GM13977 (cell line): ENCODE measurements at places on chromosomes 2 and 18.

DNA sequence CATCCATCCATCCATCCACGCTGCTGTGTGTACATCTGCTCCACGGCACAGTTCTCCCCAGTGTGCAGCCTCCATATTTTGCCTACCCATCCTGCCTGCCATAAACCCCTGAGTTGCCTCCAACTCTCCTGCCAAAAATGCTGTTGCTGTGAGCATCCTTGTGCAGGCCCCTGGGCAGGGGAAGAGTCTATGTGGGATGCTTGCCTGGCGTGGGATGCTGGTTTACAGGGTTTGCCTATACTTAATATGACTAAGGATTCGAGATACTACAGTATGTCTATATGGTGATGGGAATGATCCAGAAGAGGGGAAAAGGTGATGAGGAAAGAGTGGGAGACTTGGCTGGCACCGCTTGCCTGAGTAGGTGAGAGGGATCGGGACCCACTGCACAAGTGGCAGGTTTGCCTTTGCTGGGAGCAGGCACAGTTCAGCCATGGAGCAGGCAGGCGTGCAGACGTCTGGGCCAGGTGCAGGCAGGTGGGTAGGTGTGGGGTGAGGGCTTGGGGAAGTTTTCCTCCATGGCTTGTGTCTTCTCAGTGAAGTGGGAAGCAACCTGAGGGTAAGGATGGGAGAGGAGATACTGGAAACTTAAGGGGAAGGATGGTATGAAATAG, 30.2 kb upstream of the FAHD2A start:
- DNase-seq = no peak

- no peak for DNase-seq
Measured at GRCh38 chr2:6196449-6196848, 504.3 kb downstream of the SOX11 start.

- no peak for DNase-seq
Measured at GRCh38 chr2:222959358-222959757, 92.6 kb upstream of the KCNE4 start.

GRCh38 chr18:11512096-11513025, 97.0 kb upstream of the SLC35G4 start:
- DNase-seq = no peak

DNA sequence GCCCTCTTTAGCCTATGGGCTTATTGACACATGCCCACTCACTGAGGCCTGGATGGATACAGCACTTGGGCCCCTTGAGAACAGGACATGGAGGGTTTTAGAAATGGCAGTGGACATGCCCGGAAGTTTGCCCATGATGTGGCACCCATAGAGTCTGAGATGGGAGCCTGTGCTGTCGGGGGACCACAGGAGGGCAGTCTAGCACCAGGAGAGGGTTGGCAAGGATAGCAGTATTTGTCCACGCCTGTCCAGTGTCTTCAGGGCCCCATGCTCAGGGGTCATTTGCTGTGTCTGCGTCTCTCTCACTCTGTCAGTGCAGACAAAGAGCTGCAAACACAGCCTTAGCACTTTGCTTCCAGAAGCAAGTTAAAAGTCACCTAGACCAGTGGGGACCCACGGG, 48.7 kb downstream of the IL1RL2 start:
- DNase-seq = no peak

DNA sequence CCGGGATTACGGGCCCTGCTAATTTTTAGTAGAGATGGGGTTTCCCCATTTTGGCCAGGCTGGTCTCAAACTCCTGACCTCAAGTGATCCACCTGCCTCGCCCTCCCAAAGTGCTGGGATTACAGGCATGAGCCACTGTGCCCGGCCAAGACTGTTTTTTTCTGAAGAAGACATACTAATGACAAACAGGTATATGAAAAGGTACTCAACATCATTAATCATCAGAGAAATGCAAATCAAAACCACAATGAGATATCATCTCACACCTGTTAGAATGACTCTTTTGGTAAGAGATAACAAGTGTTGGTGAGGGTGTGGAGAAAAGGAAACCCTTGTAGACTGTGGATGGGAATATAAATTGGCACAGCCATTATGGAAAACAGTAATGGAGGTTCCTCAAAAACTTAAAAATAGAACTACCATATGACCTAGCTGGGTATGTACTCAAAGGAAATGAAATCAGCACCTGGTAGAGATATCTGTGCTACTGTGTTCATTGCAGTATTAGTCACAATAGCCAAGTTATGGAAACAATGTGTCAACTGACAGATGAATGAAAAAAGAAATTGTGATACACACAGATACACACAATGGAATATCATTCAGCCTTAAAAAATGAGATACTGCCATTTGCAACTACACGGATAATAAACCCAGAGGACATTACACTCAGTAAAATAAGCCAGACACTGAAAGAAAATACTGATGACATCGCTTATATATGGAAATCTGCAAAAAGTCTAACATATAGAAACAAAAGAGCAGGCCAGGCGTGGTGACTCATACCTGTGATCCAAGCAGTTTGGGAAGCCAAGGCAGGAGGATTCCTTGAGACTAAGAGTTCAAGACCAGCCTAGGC, 20.8 kb downstream of the SOS1 start:
- no peak for DNase-seq
